ENCODE measurements at places on chromosomes 1 and 21.

DNA sequence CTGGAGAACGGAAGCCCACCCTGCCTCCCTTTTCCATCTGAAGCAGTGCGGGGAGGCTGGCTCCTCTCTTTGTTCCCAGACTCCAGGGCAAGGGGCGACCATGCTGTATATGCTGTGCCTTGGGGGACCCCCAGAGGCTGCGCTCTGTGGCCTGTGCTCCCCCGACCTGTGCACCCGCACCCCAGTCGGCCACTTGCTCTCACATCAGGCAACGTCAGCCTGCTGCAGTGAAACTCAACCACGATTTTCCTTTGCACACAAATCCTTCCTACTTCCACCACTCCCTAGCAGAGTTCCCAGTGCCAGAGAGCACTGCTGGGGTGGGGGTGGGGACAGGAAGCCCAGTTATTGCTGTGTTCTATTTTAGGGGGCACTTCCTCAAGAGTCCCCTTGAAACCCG lies 52.5 kb downstream of the SIM2 start:
- DNase-seq = no peak

- DNase-seq = no peak
Observed at GRCh38 chr1:58813361-58813760, 29.5 kb upstream of the JUN start.

DNA sequence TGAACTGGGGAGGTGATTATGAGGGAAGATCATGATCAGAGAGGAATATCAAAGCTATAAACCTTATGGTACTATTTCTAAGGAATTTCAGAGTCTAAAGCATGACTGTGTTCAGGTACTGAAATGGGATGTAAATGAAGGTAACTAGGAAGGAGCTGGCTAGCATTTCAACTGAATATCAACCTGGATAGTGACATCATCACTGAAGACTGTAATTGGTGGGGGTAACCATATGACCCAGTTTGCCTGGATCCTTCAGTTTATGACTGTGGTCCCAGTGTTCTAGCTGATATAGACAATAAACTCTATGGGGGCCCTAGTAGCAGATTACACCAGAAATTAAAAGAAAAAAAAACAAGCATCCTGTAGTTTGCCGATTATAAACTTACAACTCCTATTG lies 120.8 kb downstream of the APP start:
- no peak for DNase-seq

DNA sequence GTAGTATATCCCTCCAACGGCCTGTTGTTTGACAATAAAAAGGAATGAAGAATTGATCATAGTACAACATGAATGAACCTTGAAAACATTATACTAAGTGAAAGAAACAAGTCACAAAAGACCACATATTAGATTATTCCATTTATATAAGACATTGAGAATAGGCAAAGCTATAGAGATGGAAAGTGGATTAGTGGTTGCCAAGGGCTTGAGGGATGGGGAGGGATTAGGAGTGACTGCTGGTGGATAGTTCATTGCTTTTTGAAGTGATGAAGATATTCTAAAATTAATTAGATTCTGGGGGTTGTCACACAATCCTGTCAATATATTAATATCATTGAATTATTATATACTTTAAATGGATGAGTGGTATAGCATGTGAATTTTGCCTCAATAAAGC lies 142.5 kb upstream of the DPT start:
- no peak for DNase-seq

GRCh38 chr1:155175927-155176371 lies 2.3 kb downstream of the TRIM46 start:
- DNase-seq = peak; percentile 77

DNA sequence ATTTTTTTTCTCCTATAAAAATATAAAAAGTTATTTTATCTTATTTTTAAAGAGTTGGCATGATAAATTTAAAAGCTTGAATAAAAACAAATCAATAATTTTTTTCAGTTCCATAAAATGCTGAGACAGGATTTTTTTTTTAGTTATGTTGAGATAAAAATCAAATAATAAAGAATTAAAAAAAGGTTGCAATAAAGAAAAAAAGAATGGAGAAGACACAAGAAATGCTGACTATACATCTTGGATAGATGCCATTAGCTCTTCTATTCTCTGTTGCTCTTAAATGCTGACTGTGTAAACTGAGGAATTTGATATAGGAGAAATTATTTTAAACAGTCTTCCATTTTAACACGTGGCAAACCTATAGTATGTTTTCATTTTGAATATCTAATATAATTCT lies 2298.5 kb downstream of the MRPL39 start:
- DNase-seq = no peak
